ENCODE measurements at places on chromosomes 7 and 10. TPM values are rescaled to one million over a fixed set of nuclear protein-coding genes. Genes with fewer than 3 reads are reported as not detected.

DNA sequence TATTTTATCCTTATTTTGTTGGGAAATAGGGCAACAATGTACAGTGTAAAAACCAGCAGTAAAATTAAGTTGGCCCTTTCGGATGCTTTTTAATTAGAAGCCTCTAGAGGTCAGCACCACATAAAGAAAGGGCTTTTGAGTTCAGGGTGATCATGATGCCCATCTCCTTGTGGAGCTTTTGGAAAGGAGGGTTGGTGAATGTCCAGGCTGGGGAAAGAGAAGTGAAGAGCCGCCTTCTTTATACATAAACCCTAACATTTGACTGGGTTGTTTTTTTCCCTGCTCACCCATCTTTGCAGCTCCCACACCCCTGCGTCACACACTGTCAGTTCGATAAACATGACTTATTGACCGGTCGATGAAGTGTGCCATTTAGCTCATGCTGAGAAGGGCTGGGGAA, 29.8 kb downstream of the MTURN start:
- peak; percentile 75 for DNase-seq

GRCh38 chr7:11228515-11228914, 254.8 kb downstream of the PHF14 start:
- no peak for DNase-seq

DNA sequence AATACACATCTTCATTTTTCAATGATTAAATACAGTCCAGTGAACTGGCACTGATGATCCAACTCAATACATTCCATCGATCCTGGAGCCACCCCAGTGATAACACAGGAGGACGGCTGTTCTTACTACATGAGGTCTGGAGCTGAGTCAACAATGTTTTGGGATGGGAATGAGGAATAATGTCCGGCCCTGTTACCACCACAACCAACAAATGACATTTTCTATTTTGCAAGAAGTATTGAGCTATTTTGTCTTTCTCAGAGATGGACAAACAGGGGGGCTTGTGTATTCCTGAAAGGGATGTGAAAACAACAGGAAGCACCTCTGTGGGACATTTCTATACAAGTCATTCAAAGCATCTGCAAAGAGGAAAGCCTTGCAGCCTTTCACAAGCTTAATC, 249.2 kb downstream of the PARD3 start:
- no peak for DNase-seq

DNA sequence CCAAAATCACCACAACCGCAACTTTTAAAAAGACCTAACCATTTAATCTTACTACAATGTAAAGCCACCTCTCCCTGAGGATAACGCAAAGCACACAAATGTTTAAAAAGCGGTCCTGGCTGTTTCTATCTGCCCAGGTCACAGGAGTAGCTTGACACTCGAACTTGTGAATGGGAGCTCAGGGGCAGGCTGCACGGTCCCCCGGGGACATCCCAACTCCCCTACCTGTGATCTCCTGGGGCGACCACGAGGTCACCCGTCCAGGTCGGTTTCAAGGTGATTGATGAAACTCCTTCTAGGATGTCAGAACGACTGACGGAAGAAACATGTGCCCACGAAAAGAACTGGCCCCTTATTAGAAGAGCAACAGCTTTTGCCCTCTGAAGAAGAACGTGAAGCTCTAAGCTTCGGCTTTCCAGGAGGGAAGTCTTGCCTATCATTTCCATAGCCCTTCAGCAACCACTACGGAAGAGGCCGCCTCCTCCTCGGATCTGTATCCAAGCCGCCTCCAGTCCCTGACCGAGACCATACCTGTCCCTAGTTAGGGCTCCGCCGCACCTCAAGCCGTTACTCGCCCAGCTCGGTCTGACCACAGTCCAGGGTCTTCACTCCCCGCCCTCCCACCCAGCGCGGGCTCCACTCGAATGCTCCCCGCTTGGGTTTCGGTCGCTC, 459 bp downstream of the CYCS start:
- DNase-seq = peak; percentile 22

GRCh38 chr10:129970465-129971364, 6.6 kb upstream of the EBF3 start:
- peak; percentile 94 for DNase-seq

DNA sequence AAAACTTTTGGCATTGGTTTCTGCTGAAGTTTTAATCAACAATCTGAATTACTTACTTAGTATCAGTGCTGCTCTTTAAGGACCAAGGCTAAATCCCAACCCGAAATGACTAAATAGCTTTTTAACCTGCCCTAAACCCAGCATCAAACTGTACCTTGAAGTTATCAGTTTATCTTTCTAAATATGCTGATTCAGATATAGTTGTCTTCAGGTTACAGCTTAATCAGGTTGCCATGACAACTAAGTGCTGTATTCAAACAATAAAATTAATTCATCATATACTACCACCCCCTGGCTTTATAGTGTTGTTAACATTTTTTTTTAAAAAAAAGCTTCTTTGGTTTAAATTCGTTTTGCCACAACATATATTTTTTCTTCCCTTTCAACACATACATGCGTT, 239.6 kb downstream of the TWIST1 start:
- no peak for DNase-seq

- DNase-seq = no peak
Observed at GRCh38 chr10:59805014-59805413, 51.8 kb upstream of the MRLN start.

DNA sequence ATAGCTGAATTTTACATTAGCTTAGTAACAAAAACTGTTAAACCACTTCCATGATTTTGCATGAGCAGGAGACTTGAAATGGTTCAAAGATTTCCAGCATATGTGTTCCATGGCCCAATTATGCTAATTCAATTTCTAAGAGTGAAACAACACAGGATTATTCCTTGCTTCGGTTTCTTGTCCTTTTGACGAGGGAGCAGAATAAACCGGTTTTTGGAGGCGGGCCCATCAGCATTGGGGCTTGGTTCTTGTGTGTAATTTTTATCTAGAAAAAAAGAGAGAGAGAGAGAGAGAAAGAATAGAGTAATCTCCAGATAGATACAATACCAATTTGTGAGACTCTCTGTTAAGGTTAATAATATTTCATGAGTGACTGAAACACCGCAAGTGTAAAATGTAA, 159.5 kb upstream of the ETV1 start:
- DNase-seq = no peak

DNA sequence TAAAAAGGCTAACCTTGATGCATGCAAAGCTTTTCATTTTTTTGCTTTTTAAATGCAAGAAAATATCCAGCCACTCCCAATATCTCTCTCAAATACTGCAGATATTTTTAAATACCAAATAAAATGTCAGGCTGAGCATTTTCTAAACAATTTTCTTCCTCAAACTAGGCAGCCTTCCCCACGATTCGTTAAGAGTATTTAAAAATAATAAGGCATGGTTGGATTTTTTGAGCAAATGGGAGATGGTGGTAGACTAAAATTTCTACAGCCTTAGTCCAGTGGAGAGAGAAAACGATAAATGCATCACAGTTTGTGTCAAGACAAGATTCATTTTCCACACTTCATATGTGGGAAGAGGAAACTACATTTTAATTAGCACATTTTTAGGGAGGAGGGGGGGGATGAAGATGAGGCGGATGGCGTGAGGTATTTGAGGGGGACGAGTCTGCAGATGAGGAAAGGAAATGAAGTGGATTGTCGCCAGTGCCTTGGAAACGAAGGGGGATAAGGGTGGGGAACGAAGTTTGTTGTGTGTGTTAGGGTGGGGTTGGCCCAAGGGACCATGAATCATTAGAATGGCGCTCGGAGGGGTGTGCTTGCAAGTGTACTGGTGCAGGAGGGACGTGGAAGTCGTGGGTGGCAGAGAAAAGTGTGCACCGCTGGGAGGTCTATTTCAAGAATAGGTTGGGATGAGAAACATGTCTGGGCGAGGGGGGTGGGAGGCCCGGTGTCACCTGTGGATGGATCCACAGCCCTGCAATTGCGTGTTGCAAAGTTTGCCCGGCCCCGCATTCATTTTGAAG, 1.2 kb upstream of the ADD3 start:
- DNase-seq = peak; percentile 90

- no peak for DNase-seq
Observed at GRCh38 chr7:129859183-129859582, 93.6 kb downstream of the UBE2H start.

GRCh38 chr10:50439187-50439586, 184.6 kb downstream of the SGMS1 start:
- DNase-seq = no peak

GRCh38 chr7:51000956-51001355, 218.3 kb upstream of the GRB10 start:
- no peak for DNase-seq

DNA sequence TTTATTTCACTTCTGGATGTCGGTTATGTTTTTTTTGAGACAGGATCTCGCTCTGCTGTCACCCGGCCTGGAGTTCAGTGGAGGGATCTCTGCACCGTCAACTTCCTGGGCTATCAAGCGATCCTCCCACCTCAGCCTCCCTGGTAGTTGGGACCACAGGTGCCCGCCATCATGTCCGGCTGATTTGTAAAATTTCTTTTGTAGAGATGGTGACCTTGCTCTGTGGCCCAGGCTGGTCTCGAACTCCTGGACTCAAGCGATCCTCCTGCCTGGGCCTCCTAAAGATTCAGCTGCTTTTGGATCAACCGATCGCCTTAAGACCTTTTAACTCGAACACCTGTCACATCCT, 606 bp upstream of the RABGEF1 start:
- no peak for DNase-seq

GRCh38 chr7:18997477-18998150, 119.8 kb downstream of the TWIST1 start:
- no peak for DNase-seq

GRCh38 chr7:22833957-22834356, 11.3 kb upstream of the TOMM7 start:
- DNase-seq = no peak

DNA sequence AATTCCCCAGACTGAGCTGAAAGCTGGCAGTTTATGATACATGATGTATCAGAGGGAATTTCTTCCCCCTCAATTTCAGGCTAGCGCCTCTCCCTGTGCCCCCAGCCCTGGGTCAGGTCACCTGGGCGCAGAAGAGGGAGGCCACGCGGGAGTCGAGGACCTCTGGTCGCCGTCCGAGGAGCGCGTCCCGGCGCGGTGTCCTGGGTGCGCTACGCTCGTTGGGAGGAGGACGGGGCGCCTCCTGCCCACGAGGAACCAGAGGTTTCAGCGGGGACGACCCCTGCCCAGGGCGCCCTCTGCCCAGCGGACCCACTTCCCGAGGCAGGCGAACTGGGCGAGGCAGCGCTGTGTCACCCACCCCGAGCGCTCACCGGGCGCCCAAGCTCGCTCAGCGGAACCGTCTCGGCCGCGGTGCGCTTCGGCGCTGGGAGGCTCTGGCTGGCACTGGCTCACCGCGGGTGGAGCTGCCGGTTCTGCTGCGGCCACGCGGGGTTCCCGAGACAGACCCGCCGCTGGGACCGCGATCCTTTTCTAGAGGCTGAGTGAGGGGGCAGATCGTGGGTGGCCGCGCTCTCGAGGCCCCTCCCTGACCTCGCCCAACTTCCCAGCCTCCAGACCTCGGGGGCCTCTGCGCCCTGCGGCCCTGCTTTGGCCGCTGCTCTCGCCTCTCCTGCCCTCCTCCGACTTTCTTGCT, at the start of gene FAM237B:
Gene FAM237B, minus strand, starts transcription at position 504 of the 694 bp plus-strand sequence. CDS start 1,556 bp downstream, outside the sequence.
- peak; percentile 86 for DNase-seq

DNA sequence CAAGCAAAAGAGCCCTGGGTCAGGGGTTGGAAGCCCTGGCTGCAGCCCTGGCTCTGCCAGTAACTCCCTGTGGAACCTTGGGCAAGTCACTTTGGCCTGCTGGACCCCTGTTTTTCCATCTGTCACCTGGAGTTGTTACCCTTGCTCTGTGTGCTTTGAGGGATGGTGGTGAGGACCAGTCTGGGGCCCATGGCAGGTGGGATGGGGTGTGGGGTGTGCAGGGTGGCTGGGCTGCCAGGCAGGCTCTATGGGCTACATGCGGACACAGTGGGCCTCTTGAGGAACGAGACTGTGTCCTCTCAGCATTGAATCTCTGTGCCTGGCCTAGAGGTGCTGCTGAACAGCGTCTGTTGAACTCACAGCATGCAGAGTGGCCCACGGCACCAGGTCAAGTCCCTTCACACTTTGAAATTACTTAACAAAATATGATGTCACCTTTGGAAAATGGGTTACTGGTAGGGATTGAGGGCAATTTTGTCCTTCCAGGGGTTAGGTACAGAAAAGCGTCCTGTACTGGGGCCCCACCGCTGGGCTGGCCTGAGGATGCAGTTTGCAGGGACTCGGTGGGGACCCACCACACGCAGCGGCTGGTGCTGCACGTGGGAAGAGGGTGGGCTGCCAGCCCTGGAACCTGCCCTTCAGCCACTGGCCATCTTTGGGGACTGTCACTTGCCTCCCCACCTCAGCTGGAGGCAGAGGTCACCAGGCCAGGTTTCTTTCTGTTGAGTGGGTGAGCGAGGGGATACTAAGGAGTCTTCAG, 45.3 kb downstream of the PRF1 start:
- DNase-seq = peak; percentile 60

DNA sequence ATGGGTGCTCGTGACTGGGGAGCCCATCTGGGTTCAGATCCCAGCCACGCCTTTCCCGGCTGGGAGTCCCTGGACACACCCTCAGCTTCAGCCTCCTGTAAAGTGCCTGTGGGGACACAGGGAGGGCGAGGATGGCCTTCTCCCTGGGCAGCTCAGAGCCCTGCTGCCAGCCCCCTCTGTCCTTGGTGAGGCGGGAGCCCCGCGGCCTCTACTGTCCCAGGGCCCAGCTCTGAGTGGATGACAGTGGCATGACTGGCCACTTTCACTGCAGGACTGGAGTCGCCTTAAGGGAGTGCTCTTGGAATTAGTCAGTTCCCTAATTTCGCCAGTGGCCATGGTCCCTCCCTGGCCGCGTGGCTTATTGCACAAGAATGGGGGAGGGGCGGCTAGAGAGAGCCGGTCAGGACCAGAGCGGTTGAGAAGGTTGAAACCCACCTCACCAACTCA, 4.6 kb downstream of the BRI3 start:
- peak; percentile 94 for DNase-seq

DNA sequence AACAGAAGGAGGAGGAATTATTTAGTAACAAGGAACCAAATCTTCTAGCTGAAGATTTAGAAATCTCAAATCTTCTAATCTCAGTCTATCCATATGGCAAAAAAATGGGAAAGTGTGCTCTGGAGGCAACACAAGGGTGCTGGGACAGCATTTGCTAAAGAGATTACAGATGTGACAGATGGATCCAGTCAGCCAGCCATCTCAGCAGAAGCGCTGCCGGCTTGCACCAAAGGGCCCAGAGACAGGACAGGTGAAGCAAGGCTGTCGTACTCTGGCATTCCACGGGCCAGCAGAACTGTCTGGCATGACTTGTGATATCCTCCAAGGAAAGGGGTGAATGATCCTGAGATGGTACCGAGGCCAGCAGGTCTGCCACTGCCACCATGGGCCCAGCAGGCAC, 45.7 kb upstream of the GJD4 start:
- DNase-seq = no peak

GRCh38 chr10:90007226-90007625, 305.8 kb downstream of the KIF20B start:
- DNase-seq = no peak

The OPN1SW gene
- total RNA-seq = not detected

The NRCAM gene
- total RNA-seq = 0.88 TPM

The AKR1C4 gene
- not detected for total RNA-seq

The PLXNA4 gene
- 4.3 TPM for total RNA-seq

The ADIRF gene
- 18.3 TPM for total RNA-seq

The TUBGCP2 gene
- total RNA-seq = 60.8 TPM

The TAS2R41 gene
- total RNA-seq = not detected

The FXYD4 gene
- total RNA-seq = not detected

The RAB11FIP2 gene
- 47.7 TPM for total RNA-seq

Measured in osteoblast (primary cell).